Stimulated activated effector memory CD8-positive, alpha-beta T cell treated with anti-CD3 and anti-CD28 coated beads, Interleukin-12 subunit alpha, Interleukin-12 subunit beta, amount 100 ng/mL, for 72 hours (primary cell): ENCODE measurements at places on chromosomes 12 and 14.

- no peak for DNase-seq
Measured at GRCh38 chr14:102965971-102966655, 43.6 kb downstream of the AMN start.

DNA sequence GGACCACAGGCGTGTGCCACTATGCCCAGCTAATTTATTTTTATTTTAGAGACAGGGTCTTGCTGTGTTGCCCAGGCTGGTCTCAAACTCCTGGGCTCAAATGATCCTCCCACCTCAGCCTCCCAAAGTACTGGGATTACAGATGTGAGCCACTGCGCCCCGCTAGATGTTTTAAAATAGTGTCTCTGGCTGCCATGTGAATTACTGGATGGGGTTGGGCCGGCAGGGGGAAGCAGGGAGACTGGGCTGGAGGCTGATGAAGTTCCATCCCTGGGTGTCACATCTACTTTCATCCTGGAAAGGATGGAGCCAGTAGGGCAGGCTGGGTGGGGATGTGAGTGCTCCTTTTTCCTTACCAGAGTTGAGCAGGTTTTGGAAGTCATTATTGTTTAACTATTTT, 46.1 kb downstream of the DNAH10 start:
- no peak for DNase-seq

DNA sequence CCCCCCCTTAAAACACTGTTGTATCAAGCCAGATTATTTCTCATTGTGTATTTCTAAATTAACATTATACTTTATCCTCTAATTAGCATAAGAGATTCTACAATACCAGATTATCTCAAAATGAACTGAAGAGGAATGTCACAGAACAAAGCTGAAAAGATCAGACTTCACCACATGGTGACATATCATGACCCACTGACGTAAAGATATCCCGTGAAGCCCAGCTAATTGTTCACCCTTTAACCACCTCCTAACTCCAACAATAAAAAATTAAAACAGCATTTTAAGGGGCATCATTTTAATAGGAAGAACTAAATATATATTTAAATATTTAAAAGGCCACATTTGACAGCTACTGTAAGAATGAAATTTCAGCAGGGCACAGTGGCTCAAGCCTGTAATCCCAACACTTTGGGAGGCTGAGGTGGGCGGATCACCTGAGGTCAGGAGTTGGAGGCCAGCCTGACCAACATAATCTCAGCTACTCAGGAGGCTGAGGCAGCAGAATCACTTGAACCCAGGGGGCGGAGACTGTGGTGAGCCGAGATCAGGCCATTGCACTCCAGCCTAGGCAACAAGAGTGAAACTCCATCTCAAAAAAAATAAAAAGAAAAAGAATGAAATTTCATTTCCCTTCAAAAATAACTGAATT, 29.0 kb downstream of the CDK17 start:
- no peak for DNase-seq

DNA sequence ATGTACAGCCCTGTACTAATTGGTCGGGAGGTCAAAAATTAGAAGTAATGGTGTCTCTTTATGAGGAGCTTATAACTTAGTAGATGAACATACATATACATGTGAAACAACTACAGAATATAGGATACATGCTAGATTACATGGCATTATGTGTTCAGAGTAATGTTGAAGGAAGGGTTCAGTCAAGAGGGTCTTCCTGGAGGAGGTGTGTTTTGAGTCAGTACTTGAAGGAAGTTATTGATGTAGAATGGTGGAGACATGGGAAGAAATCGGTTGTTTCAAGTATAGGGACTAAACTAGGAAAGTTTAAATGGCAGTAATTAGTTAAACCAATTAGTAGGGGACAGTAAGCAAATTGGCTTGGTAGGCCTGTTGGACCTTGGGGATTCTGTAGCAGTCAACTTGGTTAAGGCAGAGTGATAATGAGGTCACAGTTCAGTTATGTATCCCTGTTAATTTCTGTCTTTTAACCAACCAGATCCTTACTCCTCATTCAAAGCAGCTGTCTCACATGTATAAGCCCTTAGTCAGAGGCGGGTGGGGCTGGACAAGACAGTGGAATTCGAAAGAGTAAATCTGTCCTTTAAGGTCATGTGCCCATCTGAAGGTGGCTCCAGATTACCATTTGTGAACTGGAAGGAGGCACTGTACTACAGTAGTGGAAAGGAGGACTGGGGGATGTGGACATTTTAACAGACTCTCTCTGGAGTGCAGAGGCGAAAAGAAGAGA, 3.5 kb upstream of the ANKRD52 start:
- no peak for DNase-seq

GRCh38 chr12:42611571-42612230, 22.2 kb upstream of the PRICKLE1 start:
- DNase-seq = no peak

DNA sequence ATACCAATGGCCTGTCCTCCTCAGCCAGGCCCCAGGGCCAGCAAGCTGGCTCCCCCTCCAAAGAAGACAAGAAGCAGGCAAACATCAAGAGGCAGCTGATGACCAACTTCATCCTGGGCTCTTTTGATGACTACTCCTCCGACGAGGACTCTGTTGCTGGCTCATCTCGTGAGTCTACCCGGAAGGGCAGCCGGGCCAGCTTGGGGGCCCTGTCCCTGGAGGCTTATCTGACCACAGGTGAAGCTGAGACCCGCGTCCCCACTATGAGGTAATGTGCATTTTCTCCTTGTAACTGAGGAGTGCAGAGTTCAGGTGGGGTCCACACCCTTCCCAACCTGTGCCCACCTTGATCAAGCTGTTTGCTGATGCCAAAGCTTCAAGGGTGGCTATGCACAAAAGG, 23.4 kb downstream of the ACACB start:
- DNase-seq = no peak

GRCh38 chr14:99995700-99996356, 69.4 kb upstream of the EVL start:
- peak; percentile 40 for DNase-seq

DNA sequence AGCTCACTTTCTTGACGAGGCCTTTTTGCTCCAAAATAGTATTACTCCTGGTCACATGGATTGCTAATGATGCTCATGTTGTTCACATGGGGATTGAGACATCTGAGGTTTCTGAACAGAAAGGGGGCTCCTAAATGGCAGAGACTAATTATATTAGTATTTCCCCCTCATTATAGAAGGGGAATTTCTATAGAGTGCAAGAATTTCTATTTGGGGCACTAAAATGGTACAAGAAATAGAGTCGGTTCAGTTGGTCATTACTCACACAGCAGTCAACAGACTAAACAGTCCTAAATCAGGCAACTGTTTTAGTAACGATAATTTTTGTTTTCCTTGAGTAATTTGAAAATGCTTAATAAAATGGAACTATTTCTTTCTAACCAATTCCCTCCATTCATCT, 108.9 kb downstream of the DACT1 start:
- DNase-seq = no peak

GRCh38 chr12:109741286-109741969, 27.8 kb downstream of the FAM222A start:
- DNase-seq = no peak

DNA sequence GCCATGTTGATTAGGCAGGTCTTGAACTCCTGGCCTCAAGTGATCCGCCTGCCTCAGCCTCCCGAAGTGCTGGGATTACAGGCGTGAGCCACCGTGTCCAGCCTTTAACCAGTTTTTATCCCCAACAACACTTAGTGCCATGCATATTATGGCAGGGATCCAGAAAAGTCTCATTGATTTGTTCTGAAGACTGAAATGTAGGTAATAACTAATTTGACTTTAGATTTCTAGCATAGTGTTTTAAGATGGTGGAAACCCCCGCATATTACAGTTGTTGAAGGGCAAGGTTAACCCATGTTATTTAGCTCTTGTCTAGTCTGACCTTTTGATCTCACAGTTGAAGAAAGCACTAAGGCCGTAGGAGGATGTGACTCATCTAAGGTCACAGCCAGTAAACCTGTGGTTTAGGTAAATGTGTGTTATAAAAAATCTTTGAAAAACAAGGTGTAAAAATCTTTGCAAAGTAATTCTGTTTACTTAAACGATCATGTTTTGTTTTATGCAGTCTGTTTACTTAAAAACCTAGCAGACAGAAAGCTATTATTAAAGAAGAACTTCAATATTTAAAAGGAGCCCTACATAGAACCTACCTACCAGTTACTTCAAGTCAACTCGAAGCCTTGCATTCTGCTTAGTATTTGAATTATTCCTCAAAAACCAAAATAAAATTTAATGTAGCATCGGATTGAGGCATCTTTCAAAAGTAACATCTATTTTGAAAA, 24.8 kb downstream of the BICDL1 start:
- DNase-seq = peak; percentile 67
